Retinal pigment epithelial cell (primary cell): ENCODE measurements at places on chromosomes 2 and 18.
A peak's percentile ranks its signal among the peaks of the same experiment; 100 is the strongest.

DNA sequence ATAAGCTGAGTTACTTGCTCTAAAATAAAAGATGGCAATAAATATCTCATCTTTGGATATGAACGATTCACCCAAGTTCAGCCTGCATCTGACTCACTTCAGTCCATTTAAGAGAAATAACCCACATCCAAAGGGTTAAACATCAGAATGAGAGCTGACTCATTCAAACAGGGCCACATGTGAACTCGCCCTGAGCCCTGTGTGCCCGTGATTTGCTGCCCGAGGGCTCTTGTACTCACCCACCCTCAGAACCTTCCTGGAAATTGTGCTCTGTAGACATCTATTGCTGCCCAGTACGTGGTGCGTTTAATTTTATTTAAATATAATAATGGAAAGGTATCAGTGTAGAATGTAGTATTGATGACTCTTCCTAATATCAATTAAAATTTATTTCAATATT is 66.9 kb upstream of the RBM44 start:
- DNase-seq = no peak

- no peak for DNase-seq
These were observed 283.2 kb downstream of the INSIG2 start for GRCh38 chr2:118371515-118371914.

DNA sequence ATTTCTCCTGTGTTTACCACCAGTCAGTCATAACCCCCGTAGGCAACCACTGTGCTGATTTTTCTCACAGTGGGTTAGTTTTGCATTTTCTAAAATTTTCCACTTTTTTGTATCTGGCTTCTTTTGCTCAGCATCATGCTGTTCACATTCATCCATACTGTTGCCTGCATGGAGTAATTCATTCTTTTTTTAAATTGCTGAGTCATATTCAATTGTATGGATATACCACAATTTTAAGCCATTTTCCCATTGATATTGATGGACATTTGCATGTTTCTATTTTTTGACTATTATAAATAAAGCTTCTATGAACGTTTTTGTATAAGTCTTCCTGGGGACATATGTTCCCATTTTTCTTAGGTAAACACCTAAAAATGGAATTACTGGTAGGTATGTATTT is 40.5 kb downstream of the ASB18 start:
- no peak for DNase-seq

DNA sequence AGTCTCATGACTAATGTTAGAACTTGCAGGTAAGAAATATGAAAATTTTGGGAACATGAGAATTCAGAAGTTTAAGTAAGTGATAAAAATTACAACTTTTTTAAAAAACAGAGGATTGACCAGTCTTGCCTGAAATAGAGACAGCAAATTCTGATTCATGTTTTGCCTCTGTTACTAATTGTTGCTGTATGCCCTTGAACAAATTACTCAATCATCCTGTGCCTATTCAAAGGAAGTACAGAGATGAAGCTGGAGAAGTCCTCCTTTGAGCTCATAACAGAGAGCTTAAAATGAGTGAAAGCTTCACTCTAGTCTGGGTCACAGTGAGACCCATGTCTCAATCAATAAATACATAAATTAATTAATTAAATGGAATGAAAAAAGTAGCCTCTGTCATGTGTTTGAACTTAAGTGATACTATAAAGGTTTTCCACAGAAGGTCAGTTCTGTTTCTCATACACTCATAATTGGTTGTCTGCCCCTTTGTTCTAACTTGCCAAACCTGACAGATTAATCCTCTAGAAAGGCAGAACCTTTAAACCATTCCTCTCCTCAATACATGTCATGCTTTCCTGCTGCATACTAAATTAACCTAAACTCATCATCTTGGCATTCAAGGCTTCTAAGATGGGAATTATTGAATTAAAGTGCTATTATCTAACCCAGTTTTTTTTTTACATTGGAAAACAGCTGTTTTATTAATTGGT is 374.6 kb upstream of the LRATD1 start:
- peak; percentile 14 for DNase-seq

GRCh38 chr2:206543073-206543472 is 99.2 kb upstream of the FAM237A start:
- no peak for DNase-seq

GRCh38 chr2:217915706-217916105 is 87.1 kb downstream of the TNS1 start:
- no peak for DNase-seq

GRCh38 chr2:42557306-42557705 is 11.1 kb upstream of the MTA3 start:
- no peak for DNase-seq

DNA sequence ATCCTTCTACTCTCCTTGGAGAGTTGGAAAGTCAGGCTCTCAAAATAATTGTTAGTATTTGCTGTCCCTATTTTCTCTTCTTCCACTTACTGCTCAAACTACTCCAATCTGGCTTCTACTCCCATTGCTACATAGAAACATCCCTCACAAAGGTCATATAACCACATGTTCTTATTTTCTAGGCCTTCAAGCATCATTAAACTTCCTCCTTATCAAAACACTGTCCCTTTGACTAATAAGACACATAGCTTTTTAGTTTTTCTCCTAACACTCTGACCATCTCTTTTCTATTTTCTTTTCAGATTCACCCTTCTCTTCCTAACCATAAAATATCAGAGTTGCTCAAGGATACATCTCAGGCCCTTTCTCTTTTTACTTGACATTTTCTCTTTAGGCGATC is 148.3 kb downstream of the MBD2 start:
- DNase-seq = no peak
